ENCODE measurements at places on chromosomes 6 and 20.

GRCh38 chr6:34235307-34236130 lies 1.2 kb upstream of the HMGA1 start:
- DNase-seq = no peak

DNA sequence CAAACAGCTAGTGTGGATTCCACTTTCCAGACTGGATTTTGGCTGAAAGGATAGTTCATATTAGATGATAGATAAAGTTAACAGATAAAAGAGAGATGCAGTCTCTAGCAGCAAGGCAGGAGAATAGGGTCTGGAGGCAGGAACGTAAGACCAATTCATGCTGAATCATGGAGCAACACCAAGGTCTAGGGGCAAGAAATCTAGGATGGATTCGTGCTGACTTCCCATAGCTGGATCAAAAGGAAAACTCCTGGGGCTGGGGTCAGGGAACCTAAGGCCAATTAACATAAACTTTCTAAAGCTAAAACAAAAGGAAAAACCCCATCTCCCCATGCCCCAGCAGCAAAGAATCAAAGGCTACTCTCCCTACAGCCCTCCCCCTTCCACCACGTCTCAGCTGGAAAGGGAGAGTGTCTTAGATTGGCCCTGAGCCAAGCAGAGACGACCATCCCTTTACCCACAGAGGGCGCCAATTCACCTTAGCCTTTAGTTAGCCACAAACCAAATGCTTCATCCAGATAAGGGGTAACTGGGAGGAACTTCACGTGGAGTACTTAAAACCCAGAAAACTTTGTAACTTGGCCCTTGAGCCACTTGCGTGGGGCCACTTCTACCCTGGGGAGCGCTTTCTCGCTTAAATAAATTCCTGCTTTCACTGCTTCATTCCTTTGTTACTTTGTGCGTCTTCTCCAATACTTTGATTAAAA lies 7.6 kb downstream of the TREM1 start:
- peak; percentile 69 for DNase-seq

DNA sequence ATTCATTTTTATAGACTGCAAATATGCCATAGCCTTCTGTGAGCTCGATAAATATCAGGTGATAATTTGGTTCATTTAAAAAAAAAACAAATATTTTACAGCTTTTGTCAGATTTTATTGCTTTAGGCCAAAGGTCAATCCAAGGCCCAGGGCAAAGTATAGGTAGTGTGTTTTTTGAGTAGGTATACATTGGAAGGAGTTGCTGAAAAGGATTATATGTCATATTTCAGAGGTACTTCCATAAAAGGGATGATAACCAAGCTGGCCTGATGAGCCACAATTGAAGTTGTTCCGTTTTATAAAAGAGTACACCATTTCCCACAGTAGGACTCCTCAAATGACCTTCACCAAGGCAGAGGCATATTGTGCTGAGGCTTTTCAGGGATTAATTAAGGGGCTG lies 452.8 kb upstream of the FLRT3 start:
- no peak for DNase-seq

DNA sequence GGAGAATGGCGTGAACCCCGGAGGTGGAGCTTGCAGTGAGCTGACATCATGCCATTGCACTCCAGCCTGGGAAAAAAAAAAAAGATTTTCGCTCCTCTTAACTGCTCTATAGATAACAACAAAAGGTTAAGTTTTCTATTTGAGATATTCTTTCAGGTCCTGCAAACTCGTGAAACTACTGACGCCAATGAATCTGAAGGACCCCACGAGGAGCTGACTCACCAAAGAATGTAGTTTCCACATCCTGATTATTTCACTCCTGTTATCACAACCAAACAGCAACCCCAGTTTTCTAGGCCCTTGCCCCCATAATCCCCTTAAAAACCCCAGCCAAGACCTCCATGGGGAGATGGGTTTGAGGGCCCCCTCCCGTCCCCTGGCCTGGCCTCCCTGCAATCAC lies 58.7 kb downstream of the OTOR start:
- no peak for DNase-seq

DNA sequence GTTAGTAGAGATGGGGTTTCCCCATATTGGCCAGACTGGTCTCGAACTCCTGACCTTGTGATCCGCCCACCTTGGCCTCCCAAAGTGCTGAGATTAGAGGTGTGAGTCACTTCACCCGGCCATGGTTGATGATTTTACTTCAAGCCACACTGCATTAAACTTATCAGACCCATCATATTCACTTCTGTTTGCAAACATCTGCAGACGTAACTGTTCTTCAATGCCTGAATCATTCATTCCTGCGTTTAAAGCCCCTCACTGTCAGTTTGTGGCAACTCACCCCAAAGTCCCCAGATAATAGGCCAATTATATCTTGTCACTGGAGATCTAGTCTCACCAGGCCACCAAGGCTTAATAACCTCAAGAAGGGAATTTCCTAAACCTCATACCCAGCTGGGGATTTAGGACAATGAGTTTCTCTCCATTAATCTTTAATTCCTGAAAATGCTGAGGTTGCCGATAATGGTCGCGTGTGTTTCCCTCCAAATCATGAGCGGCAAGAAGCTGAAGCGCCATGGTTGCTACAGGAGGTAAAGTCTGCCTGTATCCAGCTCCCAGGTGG lies 229.6 kb downstream of the LY86 start:
- no peak for DNase-seq

DNA sequence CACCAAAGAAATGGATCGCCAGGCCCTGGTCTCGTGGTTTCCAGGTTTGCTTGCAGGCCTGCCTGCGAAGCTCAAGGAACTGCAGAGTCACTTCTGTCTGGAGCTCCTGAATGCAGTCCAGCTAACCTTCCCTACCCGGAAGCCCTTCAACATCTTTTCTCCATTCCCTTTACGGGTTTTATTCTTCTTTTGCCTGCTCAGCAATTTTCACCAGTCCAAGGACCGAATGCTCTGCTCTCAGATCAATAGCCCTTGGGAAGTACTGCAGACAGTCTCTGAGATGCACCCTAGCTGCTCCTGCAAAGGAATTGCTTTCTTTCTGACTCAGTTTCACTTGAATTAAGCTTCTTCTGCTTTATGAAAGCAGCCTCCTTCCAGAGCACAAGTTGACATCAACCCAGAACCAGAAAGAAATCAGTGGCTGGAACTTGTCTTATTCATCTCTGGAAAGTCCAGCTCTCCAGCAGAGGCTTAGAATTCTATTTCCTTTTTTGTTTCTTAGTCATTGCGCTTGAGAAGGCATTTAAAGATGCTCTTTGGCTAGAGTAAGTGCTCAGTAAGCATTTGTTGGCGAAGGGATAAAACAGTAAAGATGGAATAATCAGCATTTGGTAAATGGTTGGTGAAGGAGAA lies 18.7 kb upstream of the YWHAB start:
- no peak for DNase-seq

- DNase-seq = no peak
These were observed 8.5 kb upstream of the ANGPT4 start for GRCh38 chr20:924639-925038.

DNA sequence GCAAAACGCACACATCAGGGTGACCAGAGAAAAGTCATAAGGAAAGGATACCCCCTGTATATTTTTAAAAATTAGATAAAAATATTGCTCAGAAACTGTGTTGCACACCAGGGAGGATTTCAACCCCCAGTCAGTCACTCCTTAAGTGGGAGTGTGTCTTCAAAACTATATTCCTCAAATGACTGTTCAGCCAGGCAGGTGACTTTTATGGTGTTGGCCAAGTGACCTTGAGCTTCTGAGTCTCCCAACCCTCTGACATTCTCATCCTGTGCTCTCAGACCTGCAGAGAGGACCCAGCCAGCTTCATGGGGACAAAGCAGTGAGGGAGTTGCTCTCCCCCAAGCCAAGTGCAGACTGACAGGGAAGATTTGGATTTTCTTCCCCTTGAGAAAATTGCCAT lies 311.9 kb upstream of the JARID2 start:
- no peak for DNase-seq
